SW 1271 (cell line): ENCODE measurements at places on chromosomes 4 and X.

GRCh38 chr4:26124753-26125321 lies 196.0 kb upstream of the RBPJ start:
- DNase-seq, result peak; percentile 3

- no peak for DNase-seq
Measured at GRCh38 chrX:107741404-107741790, 34.2 kb downstream of the TSC22D3 start.

DNA sequence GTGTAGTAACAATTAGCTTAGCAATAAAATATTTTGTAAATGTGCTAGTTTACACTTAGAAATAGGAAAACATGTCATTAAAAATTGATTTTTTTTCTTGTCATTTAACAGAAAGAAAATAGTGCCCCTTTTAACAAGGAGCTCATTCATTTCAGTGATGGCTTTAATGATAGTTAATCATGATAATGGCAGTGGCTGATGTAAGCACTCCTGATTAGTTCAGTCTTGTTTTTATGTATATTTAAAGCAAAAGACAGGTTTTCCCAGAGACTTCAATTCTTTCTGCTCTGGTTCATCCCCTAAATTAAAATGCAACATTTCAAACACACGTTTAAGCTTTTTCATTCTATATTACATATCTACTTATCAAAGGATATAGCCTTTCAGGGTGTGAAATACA lies 1039.5 kb upstream of the PCDH7 start:
- DNase-seq, result no peak

DNA sequence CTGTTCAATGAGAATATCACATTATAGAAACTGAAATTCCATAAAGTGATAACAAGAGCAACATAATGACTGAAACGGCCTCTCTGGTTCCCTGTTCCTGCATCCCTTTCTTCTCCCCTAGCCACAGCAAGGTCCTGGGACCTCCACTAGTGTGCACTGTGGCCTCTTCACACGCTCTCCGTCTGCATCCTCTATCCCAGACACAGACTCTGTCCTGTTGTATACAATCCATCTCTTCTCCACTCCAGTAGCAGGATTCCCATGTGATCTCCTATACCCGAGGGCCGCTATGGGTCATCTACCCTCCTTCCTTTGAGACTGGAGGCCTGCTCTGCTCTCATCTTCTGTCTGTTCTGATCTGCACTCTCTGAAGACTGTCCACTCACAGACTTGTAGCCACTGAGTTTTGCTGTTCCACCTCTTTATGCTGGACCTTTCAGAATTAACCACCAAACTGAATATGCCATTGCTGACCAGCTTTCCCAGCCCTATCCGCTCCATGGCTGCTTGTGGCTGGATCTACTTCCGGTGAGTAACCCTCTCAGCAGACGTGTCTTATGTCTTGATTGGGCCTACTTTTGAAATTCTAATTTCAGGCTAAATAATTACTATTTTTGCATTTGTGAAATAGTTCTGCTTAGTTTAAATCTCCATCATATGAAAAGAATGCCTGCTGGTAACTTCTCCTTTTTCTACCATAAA lies 105.1 kb upstream of the NAP1L5 start:
- DNase-seq, result no peak

GRCh38 chr4:61143461-61143860 lies 56.7 kb upstream of the ADGRL3 start:
- no peak for DNase-seq

- DNase-seq, result peak; percentile 16
Measured at GRCh38 chr4:111512081-111512783, 633.0 kb upstream of the FAM241A start.

GRCh38 chr4:40264497-40264896 lies 67.7 kb downstream of the RHOH start:
- no peak for DNase-seq

DNA sequence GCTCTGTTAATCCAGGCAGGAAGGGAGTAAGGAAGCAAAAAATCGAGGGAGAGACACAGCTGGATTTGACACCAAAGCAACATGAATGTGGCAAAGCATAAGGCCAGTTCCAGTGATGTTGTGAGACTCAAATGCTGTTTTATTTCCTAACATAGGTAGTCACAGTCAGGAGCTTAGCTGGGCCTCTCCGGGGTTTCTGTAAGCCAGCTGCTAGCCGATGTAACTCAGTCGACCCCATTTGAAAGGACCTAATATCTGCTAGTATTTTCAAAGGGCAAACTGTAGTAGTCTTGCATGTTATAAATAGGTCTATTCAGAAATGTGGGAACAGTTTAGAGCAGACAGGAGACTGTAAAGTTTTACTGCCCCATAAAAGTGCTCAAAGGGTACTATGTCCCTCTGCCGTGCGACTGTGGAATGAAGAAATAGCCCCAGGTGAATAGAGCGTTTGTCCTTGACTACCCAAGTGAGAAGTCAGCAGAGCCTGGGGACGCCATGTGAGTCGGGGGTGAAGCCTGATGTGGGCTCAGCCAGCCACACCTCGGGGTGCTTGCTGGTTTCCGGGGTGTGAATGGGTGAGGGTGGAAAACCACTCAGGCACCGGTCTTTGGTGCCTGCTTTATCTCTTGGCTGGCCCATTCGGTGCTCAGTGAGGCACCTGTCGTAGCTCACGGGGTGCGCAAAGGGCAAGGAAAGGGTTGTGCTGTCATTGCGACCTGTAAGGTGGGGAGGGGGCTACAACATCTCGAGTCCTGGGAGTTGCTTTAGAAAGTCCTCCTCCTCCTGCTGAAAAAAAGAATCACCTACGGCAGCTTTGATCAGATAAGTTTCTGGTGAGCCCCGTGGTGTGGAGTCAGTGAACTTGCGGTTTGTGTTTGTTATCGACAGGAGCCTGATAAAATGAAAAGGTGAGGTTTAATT lies 745 bp downstream of the TRIM2 start:
- no peak for DNase-seq

DNA sequence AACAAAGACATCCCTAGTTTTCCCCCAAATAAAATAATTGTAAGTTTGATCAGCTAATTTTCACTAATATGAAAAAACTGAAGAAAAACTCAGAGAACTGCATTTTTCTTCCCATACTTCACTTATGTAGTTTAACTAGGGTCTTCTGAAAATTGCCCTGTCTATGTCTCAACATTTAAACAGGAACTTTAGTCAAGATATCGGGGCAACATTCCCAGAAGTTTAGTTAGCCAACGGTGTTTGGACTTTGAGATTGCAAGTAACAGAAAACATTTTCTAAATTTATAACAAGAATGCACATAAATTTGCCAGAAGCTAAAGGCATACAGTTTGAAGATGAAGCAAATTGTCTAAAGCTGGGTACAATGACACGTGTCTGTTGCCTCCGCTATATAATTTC lies 201.1 kb downstream of the ARAP2 start:
- DNase-seq, result no peak

GRCh38 chr4:3753726-3754412 lies 12.3 kb upstream of the ADRA2C start:
- DNase-seq, result no peak

DNA sequence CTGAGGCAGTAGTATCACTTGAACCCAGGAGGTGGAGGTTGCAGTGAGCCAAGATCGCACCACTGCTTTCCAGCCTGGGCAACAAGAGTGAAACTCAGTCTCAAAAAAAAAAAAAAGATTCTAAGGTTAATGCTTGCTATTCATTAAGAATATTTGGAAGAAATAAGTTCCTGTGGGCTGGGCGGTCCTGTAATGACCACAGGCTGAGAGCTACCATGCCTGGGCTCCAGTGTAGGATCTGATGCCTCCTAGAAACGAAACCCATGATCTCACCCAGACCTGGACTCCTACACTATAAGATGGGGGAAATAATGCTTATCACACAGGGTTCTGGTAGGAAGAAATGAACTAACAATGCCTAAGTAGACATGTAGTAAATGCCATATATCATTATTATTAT lies 17.8 kb downstream of the TMEM192 start:
- no peak for DNase-seq

DNA sequence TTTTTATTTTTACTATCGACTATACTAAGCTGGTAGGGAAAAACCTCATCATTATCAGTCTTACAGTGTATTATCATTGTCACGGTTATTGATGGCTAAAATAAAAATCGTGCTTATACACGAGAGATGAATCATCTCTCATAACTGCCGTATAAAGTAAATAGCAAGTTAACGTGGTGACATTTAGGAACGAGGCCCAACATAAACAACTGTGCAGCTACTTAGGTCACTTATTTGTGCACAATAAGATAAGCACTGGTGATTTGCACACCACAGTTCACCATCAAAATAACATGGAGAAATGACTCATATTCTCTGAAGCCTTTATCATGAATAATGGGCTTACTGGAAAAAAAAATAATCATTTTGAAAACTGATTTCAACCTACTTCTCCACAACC lies 482.0 kb upstream of the TENM3 start:
- no peak for DNase-seq

DNA sequence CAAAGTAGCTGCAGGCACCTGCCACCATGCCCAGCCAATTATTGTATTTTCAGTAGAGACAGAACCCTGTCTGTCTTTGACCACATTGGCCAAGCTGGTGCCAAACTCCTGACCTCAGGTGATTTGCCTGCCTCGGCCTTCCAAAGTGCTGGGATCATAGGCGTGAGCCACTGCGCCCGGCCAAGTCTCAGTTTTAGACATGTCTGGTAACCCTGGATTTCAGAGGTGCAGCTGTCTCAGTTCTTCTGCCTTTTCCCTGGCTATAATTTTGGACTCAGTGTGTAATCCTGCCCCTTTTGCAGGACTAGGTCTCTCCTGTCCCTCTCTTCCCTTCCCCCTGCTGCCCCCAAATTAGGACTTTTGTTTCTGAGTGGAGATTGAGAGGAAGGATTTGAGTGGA lies 46.6 kb downstream of the FAM193A start:
- no peak for DNase-seq
